ENCODE measurements at places on chromosomes 13 and 19.
A peak's percentile ranks its signal among the peaks of the same experiment; 100 is the strongest.

- no peak for DNase-seq
These were observed 1.9 kb downstream of the PRX start for GRCh38 chr19:40411125-40411842.

- DNase-seq: no peak
These were observed 289.9 kb downstream of the DACH1 start for GRCh38 chr13:71577127-71577526.

- DNase-seq: no peak
These were observed 6.8 kb upstream of the MRPS31 start for GRCh38 chr13:40777809-40778175.

DNA sequence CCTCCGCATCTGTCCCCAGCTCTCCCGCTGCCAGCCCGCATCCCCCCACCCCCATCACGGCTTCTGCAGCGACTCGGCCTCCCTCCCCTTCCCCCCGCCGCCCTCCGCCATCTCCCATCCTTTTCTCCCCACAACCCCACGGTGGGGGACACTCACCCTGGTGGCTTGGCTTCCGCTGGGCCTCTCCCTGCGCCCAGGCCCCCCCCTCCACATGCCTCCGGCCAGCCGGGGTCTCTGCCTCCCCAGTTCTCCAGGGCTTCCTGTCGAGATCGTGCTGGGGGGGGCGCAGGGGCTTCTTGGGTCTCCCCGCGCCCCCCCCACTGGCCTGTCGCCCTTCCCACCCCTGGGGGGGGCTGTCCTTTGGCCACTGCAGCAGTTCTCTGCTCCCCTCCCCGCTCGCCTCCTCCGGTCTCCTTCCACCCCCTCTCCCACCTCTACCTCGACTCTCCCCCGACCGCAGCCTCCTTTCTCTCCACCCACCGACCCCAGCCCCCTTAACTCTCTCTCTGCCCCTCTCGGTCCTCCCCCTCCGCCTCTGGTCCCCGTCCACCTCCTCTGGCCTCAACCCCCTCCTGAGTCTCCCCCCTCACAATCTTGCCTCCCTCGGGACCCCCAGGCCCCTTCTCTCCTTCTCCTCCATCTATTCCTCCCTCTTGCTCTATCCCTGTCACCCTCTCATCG is 17.1 kb downstream of the LRRC4B start:
- no peak for DNase-seq

DNA sequence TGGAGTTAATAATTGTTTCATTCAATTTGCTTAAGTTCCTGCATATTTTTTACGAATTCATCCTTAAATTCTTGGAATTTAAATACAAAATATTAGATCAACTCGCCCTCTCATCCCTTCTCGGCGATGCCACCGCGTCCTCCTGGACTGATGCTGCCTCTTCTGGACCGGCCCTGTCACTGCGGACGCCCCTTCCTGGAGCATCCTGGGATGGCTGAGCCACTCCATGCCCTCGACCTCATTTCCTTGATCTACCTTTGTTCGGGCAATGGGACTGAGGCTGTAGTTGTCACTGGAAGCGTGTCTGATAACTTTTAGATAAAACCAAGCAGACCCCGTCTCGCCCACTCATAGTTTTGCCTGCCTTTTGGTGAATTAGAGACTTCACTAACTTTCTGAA is 283.7 kb downstream of the TEX29 start:
- DNase-seq: no peak

GRCh38 chr13:103354171-103354570 is 288.0 kb upstream of the SLC10A2 start:
- no peak for DNase-seq

- no peak for DNase-seq
These were observed 540.6 kb upstream of the MIR17HG start for GRCh38 chr13:90806892-90807291.

DNA sequence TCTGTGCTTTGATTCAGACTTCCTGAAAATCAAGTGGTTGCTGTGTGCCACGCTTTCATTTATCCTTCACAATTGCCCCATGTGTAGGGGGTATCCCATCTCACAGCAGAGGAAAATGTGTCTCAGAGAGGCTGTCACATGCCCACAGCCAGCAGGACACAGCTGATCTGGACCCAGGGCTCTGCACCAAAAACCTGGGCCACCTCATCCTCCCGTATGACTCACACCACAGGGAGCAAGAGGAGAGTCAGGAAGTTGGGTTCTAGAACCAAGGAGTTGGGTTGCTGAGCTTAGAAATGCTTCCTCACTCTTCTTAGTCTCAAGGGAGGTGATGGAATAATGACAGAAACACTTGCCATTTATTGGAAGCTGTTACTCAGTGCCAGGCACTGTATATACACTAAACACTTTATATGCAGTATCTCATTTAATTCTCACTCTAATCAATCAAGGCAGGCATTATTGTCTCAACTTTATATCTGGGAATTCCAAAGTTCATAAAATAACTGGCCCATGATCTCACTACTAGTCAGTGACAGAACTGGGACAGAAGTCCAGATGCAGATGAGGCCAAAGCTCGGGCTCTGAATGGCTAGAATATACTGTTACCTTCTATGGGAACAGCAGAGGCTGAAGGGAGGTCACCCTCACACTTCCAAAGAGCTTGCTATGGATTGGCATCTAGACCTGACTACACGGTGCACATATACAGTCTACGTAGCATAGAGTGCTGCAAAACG is 47.7 kb upstream of the ATP12A start:
- no peak for DNase-seq

GRCh38 chr19:17751103-17751911 is at the start of gene FCHO1:
Gene FCHO1, plus strand, starts transcription at chr19:17751477. Its CDS starts 3,688 bp downstream, at chr19:17755165.
- no peak for DNase-seq

DNA sequence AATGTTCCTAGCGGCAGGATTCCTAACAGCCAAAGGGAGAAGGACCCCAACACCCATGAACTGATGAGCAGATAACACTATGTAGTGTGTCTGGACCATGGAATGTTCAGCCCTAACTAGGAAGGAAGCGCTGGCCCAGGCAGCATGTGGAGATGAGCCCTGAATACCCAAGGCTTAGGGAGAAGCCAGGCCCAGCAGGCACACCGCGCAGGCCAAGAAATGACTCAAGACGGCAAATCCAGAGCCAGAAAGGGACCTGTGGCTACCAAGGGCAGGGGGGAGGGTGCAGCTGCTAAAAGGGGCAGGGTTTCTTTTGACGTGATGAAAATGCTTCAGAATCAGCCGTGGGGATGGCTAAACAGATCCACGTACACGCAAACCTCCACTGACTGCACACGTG is 20.7 kb upstream of the TINCR start:
- no peak for DNase-seq

- DNase-seq: no peak
These were observed 21.8 kb downstream of the DHRS12 start for GRCh38 chr13:51782026-51782710.

GRCh38 chr19:41248895-41249294 is 15.3 kb upstream of the HNRNPUL1 start:
- no peak for DNase-seq

DNA sequence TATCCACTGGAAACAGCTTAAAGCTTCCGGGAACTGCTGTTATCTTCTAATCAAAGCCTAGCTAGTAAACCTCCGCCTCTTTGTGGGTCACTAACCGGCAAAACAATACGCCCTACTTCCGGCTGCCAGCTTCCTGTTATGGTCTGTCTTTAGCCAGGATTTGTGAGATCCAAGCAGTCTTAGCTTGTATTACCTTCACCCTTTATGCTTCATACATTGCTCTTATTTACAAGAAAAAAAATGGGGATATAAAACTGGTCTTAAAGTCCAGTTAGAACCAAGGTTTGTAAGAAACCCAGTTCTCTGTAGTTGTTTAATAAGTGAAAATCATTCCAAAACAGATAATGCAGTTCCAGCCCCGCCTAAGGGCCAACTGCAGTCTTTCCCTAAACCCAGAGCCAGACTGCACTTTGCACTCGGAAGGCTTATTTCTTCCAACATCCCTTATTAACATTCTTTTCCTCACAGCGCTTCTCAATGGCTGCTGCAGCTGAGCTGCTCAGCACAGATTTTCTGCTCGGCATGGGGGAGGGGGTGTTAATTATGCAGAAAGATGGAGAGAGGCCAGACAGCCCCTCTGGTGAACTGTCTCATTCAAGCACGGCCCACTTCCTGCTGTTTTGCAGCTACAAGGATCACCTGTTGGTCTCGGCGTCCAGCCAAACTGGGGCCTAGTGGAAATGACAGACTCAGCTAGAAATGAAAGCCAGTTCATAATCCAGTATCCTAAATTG is 368.4 kb downstream of the KLF12 start:
- peak; percentile 91 for DNase-seq

GRCh38 chr13:95356916-95357315 is 55.7 kb upstream of the ABCC4 start:
- DNase-seq: no peak

GRCh38 chr19:48493718-48494401 is 17.8 kb downstream of the LMTK3 start:
- no peak for DNase-seq

DNA sequence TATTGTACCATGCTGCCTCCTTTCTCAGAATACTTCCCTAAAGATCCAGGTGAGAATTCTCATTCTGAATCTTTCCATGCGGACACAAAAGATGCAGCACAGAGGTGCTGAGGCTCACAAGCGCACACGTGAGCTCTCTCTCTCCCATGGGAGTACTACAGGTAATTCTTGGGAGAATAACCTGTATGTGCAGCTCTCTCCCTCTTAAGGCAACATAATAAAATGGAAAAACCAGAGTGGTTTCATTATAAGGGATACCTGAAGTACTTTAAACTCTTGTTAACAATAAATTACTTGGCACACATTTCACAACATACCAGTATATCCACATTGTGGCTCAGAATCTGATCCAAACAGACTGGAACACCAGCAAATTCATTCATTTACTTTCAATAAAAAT is 40.4 kb downstream of the INTS6 start:
- no peak for DNase-seq

- no peak for DNase-seq
These were observed 11.9 kb downstream of the KLC3 start for GRCh38 chr19:45352471-45352870.

- peak; percentile 75 for DNase-seq
These were observed 3.9 kb upstream of the SSBP4 start for GRCh38 chr19:18415178-18415867.

GRCh38 chr13:111900390-111901131 is 166.4 kb upstream of the SOX1 start:
- DNase-seq: no peak

DNA sequence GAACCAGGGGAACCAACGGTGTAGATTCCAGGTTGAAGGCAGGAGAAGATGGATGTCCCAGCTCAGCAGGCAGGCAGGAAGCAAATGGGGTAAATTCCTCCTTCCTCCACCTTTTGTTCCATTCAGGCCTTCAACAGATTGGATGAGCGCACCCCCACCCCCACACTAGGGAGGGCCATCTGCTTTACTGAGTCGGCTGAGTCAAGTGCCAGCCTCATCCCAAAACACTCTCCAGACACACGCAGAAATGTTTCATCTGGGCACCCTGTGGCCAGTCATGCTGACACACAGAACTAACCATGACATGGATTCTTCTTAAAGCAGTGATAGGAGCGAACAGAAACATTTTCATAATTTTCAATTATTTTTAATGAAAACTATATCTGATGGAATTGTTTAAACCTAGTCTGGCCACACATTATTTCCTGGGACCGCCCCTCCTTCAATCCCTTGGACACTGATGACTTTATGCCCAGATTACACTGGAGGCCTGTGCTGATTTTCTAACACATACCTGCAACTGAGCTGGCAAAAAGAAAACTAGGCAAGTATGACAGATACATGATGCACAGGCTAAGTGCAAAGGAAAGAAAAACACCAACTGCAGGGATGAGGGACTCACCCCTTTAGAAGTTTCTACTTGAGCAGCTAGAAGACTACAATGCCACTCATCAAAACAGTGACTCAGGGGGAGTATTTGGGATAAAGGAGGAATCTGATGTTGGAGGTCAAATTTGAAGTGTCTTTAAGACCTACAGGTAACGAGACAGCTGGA is 154.2 kb downstream of the TNFRSF19 start:
- no peak for DNase-seq

- DNase-seq: no peak
These were observed 2138.5 kb upstream of the PCDH20 start for GRCh38 chr13:63554157-63554556.

GRCh38 chr19:3809881-3810707 is 23.9 kb upstream of the MATK start:
- no peak for DNase-seq

DNA sequence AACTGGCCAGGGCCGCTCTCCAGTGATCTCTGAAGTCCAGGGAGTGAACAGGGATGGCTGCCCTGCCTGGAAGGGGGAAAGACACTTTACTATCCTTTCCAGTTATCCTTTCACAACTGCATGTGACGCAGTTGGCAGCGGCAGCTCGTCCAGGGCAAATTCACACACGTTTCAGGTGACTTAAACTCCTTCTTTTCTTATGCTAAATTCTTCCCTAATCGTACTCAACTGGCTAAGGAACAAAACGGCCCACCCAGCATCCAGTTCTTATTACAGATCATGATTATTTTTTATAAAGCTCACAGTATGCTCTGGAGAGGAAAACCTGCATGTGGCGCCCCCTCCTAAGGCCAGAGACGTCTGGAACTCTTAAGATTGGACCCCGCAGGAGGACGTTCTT is 767.1 kb downstream of the UQCRFS1 start:
- no peak for DNase-seq

DNA sequence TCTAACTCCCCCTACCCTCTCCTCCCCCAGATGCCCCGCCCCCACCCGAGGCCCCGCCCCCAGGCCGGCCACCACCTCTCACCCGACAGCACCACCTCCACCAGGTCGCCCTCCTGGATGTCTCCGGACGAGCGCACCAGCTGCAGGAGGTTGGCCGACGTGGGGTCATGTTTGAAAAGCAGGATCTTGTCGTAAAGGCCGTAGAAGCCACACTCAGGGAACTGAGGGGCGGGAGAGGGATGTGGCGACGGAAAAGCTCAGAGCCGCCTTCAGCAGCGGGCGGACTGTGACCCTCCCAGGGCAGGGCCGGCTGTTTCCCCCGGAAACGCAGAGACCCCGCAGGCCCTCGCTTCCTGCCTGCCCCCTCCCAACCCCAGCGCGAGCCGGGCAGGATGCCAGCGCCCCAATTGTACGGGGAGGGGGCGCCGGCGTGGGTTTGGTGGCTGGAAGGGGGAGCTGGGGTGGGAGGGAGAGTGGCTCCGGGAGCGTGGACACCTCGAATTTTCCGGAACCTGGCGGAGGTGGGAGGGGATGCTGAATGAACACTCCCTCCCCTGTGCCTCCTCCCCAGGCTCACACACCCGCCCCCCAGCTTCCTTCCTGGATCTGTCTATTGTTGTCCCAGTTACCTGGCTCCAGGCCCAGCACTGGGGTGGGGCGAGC is 3.0 kb downstream of the PRKD2 start:
- no peak for DNase-seq

- DNase-seq: no peak
These were observed 546 bp upstream of the ZNF546 start for GRCh38 chr19:39996218-39996810.

Data from left renal cortex interstitium (tissue), 4 donors.